ENCODE measurements at places on chromosomes 13 and 19.
A peak's percentile ranks its signal among the peaks of the same experiment; 100 is the strongest.

- no peak for DNase-seq
Observed at GRCh38 chr19:38287604-38288003, 16.4 kb upstream of the C19orf33 start.

DNA sequence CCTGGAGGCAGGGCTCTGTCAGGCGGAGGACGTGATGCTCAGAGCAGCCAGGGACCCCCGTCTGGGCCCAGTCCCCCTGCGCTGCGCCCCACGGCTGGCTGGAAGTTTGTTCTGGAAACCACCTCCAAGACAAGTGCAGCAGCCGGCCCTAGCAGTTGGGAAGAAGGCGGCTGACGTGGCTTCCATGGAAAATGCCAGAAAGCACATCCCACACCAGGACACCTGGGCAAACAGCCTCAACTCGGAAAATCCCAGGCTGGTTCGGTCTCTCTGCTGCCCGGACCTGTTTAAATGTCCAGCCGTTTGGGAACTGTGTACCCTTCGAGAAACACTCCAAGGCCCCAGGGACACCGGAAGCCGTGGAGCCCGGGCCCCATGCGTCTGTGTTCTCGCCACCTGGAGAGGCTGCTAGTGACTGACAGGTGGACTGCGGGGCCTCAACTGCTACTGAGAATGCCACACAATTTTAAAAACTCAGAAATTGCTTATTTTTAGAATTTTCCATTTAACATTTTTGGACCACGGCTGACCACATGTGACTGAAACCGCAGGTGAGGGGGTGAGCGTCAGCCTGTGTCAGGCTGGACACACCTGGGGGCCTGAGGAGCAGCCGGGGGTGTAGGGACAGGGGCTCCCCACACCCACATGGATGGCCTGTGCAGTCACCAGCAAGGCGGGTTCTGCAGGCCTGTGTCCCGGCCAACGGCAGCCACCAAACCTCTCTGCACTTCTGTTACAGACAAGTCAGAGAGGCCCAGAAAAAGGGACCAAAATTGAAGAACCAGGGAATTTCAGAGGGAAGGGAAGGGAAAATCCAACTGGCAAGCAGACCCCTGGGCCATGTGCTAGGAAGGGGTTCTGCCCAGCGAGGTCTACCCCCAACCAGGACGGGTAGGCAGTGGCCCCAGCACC lies 31.7 kb downstream of the RASA3 start:
- no peak for DNase-seq

GRCh38 chr19:50992666-50993035 lies 8.8 kb downstream of the KLK8 start:
- DNase-seq = no peak

DNA sequence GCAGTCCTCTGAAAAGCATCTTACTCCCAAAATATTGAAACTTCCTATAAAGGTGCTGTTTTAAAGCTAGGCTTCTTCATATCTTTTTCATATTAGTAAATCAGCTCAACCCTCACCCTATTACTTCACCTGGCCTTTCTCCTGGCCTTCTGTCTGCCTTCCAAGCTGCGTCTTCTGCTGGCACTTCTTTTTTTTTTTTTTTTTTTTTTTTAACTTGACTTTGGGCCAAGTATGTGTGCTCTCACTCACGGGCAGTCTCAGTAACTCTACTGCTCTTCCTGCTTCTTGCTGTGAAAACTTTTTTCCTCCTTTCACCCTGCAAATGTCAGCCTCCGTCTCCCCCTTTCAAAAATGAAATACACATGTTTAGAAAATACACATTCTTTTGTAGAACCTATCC lies 41.2 kb upstream of the KCTD4 start:
- no peak for DNase-seq

DNA sequence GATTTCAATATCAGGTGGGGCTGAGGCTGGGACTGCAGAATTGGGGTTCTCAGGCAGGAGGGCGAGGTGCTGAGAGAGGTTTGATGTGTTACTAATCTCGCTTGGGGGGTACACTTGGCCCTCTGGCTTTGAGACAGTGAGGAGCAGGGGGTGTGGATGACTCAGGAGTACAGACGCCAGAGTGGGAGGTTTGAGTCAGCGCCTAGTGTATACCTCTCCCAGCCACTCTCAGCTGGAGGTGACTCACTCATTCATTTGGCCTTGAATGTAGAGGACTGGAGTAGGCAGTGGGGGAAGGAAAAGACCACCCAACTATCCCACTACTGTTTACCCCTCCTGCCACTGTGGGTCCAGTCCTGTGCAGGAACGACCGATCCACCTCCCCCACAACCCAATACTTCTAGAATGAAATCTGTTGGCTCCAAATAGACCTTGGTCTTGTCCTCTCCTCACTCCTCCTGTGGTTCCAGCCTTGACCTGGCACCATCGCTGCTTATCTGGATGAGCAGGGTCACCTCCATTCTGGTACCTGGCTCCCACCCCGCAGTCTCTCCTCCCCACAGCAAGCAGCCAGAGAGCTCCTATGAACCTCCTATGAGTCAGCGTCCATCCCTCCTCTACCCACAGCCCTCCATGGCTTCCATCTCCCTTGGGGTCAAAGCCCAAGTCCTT lies 20.1 kb upstream of the ZNRF4 start:
- DNase-seq = no peak

DNA sequence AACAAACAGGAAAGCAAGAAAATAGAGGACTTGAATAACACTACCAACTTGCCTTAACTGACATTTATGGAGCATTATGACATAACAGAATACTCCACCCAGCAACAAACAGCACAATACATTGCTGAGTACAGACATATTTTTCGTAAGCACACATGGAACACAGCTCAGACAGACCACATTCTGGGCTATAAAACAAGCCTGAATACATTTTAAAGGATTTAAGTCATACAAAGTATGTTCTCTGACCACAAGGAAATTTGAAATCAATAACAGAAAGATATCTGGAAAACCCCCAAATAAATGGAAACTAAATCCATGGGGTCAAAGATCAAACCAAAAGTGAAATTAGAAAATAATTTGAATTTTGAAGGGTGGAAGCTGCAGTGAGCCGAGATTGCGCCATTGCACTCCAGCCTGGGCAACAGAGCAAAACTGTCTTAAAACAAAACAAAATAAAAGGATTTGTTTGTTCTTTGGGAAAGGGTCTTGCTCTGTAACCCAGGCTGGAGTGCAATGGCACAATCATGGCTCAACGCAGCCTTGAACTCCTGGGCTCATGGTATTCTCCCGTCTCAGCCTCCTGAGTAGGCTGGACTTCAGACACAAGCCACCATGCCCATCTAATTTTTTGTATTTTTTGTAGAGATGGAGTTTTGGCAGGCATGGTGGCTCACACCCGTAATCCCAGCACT lies 5.6 kb downstream of the ZDHHC20 start:
- DNase-seq = no peak

- DNase-seq = no peak
Observed at GRCh38 chr13:104984296-104984818, 1551.1 kb downstream of the EFNB2 start.

GRCh38 chr19:41626877-41627276 lies at the start of gene CEACAM4:
Gene CEACAM4, minus strand, starts transcription at chr19:41627074. Its CDS starts 111 bp downstream, at chr19:41626963.
- DNase-seq = no peak

- no peak for DNase-seq
Observed at GRCh38 chr19:33375837-33376159, 2.3 kb downstream of the CEBPG start.

GRCh38 chr19:48872884-48873475 lies 759 bp downstream of the PPP1R15A start:
- peak; percentile 56 for DNase-seq
